ENCODE measurements at places on chromosomes 7 and 10. TPM values are rescaled to one million over a fixed set of nuclear protein-coding genes. Genes with fewer than 3 reads are reported as not detected.

Gene FGL2
- 29.4 TPM for total RNA-seq

DNA sequence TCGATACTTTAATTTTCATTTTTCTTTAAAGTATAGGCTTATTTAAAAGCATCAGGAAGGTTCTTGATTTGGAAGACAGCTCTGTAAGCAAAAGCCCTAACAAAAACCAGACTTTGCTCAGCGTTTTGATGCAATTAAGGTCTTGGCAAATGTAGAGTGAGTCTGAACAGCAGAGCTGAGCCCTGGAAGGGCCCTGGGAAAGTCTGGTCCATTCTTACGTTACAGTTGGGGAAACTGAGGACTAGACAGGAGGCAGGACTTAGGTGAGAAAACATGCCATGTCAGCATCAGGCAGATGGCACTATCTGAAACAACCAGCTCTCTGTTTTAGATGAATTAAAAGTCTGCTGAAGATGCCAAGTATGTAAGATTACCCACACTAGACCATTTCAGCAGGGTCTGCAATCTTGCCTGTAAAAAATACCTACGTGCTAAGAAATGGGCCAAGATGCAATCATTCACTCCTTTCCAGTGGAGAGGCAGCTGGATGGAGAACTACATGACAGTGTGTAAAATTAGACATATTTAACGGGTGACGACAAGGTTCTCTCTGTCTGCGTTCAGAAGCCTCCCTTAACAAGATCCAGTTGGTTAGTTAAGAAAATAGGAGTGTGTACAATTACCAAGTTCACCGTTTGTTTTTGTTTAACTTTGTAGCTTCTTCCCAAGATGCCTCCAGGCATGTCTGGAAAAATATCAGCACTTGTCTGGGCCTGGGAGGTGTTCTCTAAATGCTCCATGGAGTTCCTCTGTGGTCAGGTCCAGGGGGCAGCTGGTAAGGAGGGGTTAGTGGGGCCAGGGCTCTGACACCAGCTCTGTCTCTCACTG is 502.3 kb upstream of the ZMIZ1 start:
- no peak for DNase-seq

- no peak for DNase-seq
These were observed 81.6 kb upstream of the PRR15 start for GRCh38 chr7:29482056-29482455.

DNA sequence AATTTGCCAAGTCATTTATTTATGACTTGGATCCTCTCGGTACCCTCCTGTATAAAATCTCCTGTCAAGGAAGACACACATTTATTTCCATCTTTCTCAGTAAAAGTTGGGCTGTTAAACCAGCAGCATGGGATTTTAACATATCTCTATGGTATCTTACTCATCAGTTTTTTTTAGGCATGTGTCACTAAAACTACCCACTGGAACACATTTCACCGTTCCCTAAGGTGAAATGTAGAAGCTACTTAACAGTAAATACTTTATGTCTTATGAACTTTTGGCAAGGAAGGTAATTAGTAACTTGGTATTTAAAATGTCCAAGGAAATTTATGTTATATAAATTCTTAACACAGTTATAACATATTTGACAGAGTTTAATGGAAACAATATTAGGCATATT is 152.5 kb upstream of the HDAC9 start:
- DNase-seq: no peak

DNA sequence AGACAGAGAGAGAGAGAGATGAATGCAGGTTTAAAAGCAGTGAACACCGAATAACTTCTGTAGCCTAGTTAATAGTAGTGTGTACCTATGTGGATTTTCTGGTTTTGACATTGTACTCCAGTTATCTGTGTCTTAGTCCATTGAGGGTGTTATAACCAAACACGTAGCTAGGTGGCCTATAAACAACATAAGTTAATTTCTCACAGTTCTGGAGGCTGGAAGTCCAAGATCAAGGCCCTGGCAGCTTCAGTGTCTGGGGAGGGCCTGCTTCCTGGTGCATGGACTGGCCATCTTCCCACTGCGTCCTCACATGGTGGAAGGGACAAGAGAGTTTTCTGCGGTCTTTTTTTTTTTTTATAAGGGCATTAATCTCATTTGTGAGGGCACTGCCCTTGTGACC is 23.5 kb downstream of the AOC1 start:
- DNase-seq: no peak

GRCh38 chr7:158519633-158520174 is 67.9 kb downstream of the PTPRN2 start:
- no peak for DNase-seq

DNA sequence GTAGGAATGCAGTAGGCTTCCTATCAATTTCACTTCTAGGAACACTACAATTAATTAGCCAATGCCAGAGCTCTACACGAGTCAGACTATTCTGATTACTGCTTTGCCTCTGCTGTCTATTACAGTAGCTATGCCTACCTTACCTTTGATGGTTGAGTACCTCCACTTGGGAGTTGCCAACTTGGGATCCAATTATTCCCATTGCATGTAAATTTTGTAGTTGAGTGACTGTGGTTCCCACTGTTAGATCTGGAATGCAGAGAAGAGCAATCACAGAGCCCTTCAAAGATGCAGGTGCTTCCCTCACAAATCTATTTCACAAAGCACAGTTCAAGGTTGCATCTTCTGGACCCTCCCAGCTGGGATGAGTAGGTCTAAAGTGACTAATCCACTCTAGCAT is 62.9 kb upstream of the AASS start:
- DNase-seq: no peak

Gene MCM10
- total RNA-seq: 0.23 TPM

- no peak for DNase-seq
These were observed 659.6 kb downstream of the AUTS2 start for GRCh38 chr7:70257921-70258320.

Gene PLXNA4
- total RNA-seq: 12.2 TPM

- DNase-seq: no peak
These were observed 348.8 kb downstream of the GALNT17 start for GRCh38 chr7:71480791-71481190.

Gene IGFBP1
- not detected for total RNA-seq

DNA sequence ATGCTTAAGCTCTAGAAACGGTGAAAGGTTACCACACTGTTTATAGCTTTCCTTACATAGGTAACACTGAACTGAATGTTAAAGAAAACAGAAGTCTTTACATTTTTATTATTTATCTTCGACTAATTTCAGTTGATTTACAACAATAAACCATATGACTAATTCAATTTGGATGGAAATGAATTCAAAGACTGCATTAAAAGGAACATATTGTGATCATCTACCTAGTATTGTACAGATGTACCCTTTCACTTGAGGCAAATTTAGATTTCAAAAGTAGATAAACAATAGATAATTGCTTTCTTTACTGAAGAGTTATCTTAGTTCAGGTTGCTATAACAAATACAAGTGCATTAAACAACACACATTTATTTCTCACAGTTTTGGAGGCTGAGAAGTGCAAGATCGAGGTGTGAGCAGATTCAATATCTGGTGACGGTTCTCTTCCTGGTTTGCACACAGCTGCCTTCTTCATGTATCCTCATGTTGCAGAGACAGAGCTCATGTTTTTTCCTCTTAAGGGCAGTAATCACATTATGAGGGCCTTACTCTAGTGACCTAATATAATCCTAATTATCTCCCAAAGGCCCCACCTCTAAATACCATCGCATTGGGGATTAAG is 15.0 kb upstream of the ARMC3 start:
- DNase-seq: no peak

- peak; percentile 52 for DNase-seq
These were observed 53.3 kb downstream of the DNAJB6 start for GRCh38 chr7:157389951-157390730.

GRCh38 chr10:62306663-62307062 is 38.0 kb upstream of the RTKN2 start:
- DNase-seq: no peak

Gene GIMAP5
- 9.3 TPM for total RNA-seq

DNA sequence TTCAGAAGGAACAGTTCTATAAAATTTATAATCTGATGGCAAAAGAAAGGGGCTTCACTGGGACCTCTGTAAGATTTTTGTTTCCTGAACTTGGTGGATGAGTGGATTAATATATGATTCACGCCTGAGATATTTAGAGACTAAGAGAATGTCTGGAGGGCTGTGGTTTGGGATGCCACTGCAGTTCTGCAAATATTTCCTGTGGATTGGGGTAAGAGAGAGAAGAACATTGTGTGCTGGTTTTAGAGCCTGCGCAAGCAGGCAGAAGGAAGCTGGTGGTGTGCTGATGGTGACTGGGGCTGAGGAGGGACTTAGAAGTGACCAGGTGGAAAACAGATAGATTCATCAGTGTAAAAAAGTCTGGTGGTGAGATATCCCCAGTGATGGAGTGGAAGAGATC is 87.0 kb downstream of the SUGCT start:
- no peak for DNase-seq

- DNase-seq: peak; percentile 78
These were observed at the start of gene PFKP for GRCh38 chr10:3067118-3067858. Gene PFKP (plus strand): TSS chr10:3067548. CDS start chr10:3067596, 48 bp downstream.

GRCh38 chr10:4617589-4617988 is 208.4 kb upstream of the AKR1E2 start:
- no peak for DNase-seq

- DNase-seq: no peak
These were observed 34.0 kb upstream of the PAPSS2 start for GRCh38 chr10:87625661-87626060.

GRCh38 chr10:69847458-69847857 is 45.8 kb downstream of the COL13A1 start:
- no peak for DNase-seq

Gene HGF
- total RNA-seq: 4.5 TPM

Gene CC2D2B
- total RNA-seq: 3.0 TPM

- no peak for DNase-seq
These were observed 456.1 kb upstream of the NPVF start for GRCh38 chr7:25684360-25684759.

DNA sequence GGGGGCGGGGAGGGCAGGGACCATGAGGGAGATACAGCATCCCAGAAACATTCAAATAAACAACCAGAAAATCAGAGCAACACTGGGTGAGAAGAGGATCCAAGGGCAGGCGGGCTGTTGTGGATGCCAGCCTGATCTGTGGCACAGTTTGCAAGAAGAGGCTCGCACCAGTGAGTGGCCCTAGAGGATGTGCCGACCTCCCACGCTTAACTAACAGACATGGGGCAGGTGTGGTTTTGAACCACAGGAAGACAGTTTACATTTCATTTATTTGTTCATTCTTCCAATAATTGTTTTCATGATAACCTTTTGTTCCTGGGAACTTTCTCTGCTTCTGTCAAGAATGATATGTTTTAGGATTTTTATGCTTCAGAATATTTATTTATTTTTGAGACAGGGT is 115.6 kb downstream of the ZNF248 start:
- no peak for DNase-seq

DNA sequence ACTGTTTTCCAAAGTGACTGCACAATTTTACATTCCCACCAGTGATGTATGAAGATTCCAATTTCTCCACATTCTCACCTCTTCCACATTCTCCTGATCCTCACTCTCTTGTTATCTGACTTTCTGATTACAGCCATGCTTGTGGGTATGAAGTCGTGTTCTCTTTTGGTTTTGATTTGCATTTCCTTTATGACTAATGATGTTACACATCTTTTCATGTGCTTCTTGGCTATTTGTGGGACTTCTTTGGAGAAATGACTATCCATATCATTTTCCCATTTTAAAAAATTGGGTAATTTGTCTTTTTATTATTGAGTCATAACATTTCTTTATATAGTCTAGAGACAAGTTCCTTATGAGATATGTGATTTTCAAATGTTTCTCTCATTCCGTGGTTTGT is 10.5 kb upstream of the GIMAP8 start:
- no peak for DNase-seq

Gene HMX3
- total RNA-seq: not detected

DNA sequence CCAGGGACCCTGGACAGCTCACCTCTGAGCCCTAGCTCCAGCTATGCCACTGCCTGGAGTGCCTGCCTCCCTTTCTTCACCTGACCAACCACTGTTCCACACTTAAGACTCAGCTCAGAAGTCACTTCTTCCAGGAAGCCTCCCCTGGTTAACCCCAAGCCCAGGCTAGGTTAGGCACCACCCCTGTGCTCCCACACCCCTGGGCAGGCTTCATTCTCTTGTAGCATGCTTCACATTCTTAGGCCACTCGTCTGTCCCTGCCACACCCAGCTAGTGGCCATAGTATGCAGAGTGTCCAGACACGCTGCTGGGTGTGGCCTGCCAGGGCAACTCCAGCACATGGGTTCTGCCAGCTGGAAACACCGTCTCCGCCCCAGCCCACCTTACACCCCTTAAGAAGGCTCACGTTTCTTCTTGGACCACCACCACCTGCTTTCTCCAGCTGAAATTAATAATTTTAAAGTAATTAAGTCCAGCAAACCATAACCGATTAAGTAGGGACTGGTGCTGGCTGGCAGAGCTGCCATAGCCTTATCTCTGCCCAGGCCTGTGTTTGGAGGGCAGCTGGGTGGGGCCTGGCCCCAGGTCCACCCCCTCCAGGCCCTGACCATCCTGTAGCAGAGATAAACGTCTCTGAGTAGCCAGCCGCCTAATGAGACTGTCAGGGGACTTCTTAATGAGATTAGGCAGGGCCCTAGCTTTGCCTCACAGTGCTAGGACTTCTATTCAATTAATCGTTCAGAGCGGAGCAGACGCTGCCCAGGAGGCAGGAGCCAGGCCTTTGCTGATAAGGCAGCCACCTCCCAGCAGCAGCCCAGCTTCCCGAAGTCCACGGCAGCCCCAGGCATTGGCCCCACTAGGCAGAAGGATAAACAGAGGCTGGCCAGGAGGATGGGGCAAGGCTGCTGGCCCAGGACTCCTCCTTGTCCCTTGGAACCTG is 20.5 kb downstream of the GRID1 start:
- DNase-seq: no peak

Measured in right cardiac atrium (tissue), 5 donors.